ENCODE measurements at places on chromosomes 2 and 18.

- no peak for DNase-seq
Measured at GRCh38 chr2:173555833-173556232, 201.2 kb downstream of the CDCA7 start.

- DNase-seq, result no peak
Measured at GRCh38 chr2:168705534-168706470, 96.6 kb upstream of the NOSTRIN start.

GRCh38 chr18:74604361-74604760 lies 6.7 kb downstream of the ZNF407 start:
- no peak for DNase-seq

DNA sequence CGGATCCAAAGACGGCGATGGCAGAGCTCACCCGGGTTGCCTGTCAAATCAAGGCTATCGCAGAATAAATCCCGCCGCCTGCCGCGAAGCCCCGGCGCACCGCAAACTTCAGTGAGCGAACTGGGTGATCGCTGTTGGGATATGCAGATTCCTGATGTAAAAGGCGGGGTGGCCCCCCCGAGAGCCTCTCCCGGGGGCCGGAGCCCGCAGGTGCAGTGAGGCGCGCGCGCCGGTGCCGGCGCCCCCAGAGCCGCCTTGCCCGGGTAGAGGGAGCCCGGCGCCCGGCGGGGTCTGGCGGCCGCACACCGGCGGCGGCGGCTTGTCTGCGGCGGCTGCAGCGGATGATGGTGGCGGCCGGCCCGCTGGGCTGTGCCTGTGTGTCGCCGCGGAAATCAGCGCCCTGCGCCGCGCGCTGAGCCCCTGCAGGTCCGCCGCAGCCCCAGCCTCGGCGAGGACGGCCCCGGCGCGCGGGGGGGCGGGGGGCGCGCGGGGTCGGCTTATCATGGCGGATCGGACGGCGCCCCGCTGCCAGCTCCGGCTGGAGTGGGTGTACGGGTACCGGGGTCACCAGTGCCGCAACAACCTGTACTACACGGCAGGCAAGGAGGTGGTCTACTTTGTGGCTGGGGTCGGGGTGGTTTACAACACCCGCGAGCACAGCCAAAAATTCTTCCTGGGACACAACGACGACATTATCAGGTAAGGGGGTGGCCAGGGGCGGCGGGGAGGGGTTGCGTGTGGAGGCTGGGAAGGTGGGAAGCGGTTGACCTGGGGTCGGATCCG lies 1.3 kb downstream of the EML6 start:
- DNase-seq, result no peak

DNA sequence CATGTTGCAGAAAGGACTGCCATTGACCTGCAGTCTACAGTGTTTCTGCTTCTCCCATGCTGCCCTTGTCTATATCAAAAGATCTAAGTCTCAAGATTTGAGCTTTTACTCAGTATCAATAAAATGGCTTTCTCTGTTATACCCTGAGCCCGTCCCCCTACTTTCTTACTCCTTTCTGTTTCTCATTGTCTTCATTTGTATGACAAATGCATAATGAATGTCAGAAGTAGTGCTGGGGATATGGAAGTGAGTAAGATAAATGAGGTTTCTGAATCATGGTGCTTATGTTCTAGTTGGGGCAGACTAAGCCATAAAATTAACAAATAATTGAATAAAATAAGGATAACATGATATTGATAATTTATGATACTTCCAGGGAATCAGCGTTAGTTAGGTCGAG lies 128.6 kb downstream of the PARD3B start:
- no peak for DNase-seq

DNA sequence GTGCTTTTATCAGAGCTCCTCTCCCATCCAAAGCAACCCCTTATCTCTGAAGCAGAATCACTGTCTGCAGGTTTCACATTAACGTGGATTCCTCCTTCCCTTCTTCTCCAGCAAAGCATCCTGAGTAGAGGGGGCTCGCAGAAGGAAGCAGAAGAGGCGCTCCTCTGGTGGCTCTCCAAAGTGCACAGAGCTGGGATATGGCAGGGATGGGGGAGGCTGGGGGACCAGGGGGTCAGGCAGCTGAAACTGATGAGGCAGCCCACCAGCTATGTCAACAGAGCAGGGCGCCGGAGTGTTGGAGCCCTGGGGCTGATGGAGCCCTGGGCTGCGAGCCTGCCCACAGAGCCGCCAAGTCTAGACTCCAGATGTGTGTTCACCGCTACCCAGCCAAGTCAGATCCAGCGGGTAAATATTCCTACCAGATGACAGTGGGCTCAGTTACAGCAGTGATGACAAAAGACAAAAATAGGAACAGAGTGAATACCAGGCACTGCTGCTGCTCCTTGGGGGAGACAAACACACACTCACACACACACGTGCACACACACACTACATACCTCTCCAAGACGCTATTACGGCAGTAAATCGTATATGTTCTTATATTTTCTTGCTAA lies 678.3 kb upstream of the ID2 start:
- no peak for DNase-seq

DNA sequence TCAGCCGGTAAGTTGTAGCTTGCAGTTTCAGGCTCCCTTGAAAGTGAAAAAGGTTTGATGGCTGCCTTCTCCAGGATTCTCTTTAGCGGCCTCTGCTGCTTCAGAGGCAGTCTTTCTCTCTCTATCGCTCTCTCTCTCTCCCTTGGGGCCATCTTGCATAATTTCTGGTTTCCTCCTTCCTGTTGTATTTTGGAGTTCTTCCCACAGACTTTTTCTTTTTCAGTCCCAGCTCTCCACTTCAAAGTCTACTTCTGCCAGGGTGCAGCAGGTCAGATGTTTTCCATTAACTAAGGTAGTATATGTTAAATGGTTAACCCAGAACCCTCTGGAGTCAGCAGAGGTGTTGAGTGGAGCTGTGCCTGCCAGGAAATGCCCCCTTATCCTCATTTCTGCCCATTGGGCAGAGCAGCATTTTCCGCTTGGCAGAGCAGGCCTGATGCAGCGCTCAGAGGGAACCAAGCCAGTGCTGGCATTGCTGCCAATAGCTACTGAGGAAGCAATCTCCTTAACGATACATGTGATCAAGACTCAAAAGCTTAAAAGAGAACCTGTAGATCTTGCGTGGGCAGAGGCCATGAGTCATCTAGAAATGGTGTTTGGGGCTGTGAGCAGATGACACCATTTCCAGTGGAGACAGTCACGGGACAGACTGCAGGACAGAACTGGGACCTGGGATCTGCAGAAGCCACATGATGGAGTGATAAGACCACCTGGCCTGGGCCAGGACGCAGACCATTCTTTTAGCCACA lies 20.8 kb downstream of the DBI start:
- DNase-seq, result no peak

GRCh38 chr2:88003074-88003755 lies 13.1 kb downstream of the RNU2-63P start:
- no peak for DNase-seq
